ENCODE measurements at places on chromosomes 13 and 19.

GRCh38 chr13:98279473-98280175 lies 102.6 kb upstream of the RNF113B start:
- no peak for DNase-seq

- DNase-seq = no peak
Observed at GRCh38 chr13:48737689-48738088, 84.0 kb downstream of the CYSLTR2 start.

- no peak for DNase-seq
Observed at GRCh38 chr13:91181892-91182291, 165.6 kb upstream of the MIR17HG start.

DNA sequence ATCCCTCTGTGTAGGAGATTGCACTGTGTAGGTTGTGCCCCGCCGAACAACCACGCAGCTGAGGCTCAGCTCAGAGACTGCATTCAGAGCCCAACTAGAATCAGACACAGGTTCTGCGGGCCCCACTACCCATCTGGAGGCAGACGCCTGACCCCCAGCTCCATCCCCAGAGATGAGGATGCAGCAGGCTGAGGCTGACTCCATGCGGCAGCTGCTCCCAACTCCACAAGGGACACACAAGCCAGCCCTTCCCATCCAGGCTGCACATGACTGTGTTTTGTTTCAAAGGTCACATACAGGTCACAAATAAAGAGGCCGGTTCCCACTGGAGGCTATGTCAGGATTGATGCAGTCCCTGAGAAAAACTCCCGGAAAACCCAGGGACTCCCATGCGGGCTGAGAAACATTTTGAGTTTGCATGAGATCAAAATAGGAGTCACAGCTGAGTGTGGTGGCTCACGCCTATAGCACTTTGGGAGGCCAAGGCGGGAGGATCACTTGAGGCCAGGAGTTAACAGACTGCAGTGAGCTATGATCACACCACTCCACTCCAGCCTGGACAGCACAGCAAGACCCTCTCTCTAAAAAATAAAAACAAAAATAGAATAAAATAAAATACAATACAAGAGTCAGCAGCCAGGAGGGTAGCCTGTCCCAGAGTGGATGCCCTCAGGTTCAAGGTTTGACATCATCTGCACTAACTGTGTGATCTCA lies 14.0 kb downstream of the ELL start:
- peak; percentile 47 for DNase-seq

- DNase-seq = no peak
Observed at GRCh38 chr13:107497661-107498060, 717.7 kb downstream of the LIG4 start.
